ENCODE measurements at places on chromosomes 13 and 19.

- DNase-seq, result no peak
Observed at GRCh38 chr13:113916330-113916815, 52.5 kb upstream of the GAS6 start.

GRCh38 chr19:574658-575526 is 2.5 kb downstream of the BSG start:
- no peak for DNase-seq

GRCh38 chr19:49348305-49349189 is 13.3 kb downstream of the CD37 start:
- DNase-seq, result no peak

DNA sequence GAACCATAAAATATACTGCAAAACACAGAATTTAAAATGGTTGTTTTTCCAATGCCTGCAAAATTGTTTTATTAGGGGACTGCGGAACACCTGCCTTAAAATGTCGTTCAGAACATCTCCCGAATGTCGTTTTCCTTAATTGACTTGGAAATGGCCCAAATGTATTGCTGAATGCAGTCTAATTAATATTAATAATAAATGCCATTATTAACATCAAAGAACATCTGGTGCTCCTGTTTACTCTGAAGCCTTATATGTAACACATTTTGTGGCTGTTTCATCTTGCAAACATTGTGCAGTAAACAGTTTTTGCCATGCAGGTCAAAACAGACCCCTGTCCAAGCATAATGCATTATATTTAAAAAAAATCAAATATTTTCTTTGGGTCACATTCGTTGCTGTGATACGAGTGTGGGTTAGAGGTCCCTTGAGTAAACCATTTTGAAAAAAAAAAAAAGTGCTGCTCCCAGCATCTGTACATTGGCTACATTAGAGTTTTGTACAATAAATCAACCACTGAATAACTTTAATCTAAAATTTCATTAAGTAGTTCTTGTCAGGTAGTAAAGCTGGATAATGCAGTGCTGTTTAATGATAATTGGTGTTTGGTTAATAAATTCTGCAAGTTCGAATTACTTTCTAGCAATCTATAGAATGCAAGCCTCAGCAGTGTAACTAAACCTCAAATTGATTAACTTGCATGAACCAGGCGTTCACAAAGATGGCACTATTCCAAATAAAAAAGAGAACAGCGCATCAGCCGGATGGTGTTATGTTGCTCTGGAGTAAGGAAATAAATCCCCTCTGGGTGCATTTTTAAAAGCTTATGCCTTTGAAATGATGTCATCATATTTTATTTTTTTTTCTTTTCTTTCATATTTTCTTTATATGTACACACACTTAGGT is 140.2 kb downstream of the ZNF536 start:
- peak; percentile 93 for DNase-seq
